Myocyte (in vitro differentiated cells): ENCODE measurements at places on chromosomes 5 and 9.

DNA sequence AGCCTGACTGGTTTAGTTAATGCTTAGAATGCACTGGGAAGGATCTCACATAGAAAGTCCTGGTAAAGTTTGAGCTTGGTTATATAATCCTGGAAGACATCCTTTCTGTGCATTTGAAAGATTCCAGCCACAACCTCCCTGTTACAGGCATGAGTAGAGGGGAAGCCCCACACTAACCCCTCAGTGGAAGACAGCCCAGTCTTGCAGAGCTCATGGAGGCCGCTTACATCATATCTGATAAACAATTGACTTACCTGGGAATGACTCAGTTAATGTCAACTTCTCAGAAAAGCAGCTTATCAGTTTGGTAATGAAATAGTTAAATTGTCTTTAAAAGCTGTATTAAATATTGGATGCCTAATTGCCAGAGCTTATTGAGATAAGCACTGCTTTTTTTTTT, 28.1 kb upstream of the PDE8B start:
- no peak for DNase-seq

DNA sequence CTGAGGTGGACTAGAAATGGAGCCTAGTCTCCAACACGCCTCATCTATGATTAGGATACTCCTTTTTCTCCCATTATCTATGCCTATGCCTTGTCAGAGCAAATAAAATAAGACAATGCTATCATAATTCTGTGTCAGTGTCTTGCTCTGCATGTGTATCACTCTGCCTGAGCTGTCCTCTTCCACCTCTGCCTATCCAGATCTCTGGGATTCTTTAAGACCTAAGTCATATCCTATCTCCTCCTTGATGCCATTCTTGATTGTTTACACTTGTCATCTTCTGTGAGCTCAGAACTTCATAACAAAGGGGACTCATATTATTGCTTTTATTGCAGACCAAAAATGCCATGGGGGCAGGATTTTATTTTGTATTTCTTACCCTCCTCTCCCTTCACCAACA, 351.2 kb upstream of the C9orf72 start:
- no peak for DNase-seq

GRCh38 chr5:151596828-151597539, 5.9 kb upstream of the FAT2 start:
- peak; percentile 90 for DNase-seq

DNA sequence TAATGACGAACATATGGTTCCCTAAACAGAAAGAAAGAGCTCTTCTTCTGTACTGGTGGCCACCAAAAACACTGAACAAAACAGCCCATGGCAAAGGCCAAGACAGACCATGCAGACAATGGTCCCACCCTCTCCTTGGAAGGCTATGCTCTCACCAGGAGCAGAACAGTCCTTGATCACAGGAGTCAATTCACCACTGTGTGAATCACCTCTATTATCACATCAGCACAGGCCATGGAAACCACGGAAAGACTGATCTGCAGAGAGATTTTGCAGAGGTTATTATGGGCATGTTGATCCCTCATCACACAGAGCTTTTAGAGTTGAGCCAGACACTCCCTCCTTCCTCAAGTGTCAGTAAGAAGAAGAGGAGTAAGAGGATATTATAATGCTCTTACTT, 134.0 kb upstream of the RASEF start:
- DNase-seq = no peak

- DNase-seq = peak; percentile 94
Measured at GRCh38 chr5:93582677-93583438, at the start of gene NR2F1. Gene NR2F1 (plus strand): TSS chr5:93583222. CDS start chr5:93585024, 1,802 bp downstream.

DNA sequence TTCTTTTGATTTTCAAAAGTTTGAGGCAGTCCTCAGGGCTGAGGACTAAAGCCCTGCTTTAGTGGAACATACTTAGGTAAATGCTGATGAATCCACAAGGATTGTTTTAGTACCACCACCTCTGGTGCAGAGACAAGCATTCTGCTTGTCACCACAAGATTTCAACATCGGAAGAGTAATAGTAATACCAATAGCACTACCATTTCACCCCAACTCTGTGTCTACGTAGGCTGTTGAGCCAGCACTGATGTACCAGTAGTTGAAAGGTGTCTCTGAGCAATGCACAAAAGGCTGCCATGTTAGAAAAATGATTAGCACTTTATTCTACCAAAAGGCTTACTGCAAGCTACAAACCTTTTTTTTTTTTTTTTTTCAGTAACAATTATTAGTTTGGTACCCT, 213.2 kb upstream of the SLC24A2 start:
- DNase-seq = no peak

- no peak for DNase-seq
Measured at GRCh38 chr5:132774406-132774805, 2.6 kb downstream of the SEPTIN8 start.

- DNase-seq = no peak
Measured at GRCh38 chr9:137973829-137974416, 96.3 kb downstream of the CACNA1B start.

GRCh38 chr5:137070521-137070920, 428.6 kb downstream of the SPOCK1 start:
- no peak for DNase-seq

DNA sequence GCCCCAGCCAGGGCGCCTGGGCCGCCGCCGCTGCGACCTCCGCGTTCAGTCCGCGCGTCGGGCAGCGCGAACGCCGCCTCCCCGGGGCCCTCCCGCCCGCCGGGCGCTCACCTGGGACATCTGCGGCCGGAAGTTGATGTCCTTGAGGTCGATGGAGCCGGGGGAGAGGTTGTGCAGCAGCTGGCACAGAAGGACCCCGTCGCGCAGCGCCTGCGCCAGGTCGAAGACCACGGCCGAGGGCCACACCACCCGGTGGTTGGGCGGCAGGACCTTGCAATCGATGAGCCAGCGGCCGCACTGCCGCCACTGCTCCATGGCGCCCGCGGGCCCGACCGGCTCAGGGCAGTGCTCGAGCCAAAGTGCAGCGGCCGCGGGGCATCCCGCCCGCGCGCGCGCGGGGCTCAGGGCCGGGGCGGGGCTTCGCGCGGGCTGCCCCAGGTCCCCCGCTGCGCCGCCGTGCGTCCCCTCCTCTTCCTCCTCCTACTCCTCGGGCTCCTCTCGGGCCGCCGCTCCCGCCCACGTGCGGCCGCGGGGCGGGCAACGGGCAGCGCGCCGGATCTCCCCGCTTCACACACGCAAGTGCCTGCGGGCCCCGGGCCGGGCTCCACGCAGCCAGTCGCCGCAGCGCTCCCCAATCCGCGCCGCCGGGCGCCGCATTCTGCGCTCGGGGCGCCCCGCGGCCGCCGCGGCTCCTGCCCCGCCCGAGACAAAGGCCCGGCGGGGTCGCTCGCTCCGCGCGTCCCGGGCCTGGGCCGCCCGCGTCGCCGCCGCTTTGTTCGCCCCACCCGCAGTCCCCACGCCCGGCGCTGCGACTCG, at the start of gene VAV2:
Gene VAV2, minus strand, starts transcription at position 361 of the 816 bp plus-strand sequence. Its CDS starts 46 bp downstream, at position 315.
- peak; percentile 52 for DNase-seq

- no peak for DNase-seq
Measured at GRCh38 chr9:127058645-127059021, 63.8 kb downstream of the ANGPTL2 start.

DNA sequence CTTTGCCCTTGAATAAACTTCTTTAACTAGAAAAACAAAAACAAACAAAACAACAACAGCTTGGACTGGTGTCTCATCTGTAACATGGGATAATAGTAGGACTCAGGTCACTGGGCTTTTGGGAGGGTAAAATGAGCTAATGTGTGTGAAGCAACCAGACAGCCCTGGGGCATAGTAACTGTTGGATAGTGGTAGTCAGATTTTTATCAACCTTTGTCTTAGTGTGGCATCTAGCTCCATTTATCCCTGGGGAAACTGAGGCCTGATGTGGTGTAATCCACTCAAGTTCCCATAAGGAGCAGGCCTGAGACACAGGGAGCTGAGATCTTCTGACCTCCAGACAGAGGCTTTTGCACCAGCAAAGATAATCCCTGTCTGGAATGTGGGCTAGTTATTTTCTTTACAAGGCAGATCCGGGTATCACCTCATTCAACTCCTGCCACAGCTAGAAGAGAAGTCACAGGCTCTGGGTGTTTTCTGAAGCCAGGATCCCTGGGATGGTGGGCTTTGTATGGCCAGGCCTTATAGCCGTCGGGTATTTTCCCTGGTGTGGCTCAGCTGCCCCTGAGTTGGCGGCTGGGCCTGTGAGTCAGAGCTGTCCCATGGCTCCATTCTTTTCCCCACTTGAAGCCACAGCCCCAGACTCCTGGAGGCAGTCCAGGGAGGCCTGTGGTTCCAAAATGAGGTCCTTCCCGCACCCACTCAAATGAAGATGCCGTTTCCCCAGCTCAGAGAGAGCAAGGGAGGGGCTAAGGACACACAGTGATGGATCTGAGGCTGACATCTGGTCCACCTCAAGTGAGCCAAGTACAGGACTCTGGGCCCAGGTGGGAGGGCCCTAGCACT, 26.1 kb upstream of the CSF1R start:
- DNase-seq = peak; percentile 95

- no peak for DNase-seq
Measured at GRCh38 chr5:85814596-85814995, 803.1 kb upstream of the COX7C start.

DNA sequence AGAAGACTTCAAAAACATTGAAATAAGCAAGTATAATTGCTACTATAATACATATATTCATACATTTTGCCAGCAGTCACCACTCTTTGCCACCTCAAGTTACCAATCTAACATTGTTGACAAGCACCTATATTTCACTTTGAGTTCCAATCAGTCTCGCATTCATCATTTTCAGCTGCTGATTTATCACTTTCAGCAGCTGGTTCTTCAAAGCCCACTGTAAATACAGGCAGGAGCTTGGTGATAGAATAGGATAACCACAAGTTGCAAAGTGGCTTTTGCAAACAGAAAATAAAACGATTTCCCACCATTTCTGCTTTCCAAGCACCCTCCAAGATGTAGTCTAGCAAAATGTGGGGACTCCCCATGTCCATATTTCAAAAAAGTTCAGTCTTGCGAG, 114.2 kb upstream of the ITGA1 start:
- no peak for DNase-seq

GRCh38 chr5:160493806-160494338, 72.2 kb downstream of the PTTG1 start:
- DNase-seq = no peak

DNA sequence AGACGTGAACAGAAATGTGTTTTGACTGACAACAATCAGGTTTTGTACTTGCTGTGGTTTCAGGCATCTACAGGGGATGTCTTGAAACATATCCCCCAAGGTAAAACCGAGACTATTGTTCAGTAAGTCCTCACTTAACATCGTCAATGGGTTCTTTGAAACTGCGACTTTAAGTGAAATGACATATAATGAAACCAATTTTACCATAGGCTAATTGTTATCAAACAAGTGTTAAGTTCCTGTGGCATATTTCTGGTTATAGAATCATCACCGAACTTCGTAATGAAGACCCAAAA, 16.4 kb upstream of the OMD start:
- no peak for DNase-seq

DNA sequence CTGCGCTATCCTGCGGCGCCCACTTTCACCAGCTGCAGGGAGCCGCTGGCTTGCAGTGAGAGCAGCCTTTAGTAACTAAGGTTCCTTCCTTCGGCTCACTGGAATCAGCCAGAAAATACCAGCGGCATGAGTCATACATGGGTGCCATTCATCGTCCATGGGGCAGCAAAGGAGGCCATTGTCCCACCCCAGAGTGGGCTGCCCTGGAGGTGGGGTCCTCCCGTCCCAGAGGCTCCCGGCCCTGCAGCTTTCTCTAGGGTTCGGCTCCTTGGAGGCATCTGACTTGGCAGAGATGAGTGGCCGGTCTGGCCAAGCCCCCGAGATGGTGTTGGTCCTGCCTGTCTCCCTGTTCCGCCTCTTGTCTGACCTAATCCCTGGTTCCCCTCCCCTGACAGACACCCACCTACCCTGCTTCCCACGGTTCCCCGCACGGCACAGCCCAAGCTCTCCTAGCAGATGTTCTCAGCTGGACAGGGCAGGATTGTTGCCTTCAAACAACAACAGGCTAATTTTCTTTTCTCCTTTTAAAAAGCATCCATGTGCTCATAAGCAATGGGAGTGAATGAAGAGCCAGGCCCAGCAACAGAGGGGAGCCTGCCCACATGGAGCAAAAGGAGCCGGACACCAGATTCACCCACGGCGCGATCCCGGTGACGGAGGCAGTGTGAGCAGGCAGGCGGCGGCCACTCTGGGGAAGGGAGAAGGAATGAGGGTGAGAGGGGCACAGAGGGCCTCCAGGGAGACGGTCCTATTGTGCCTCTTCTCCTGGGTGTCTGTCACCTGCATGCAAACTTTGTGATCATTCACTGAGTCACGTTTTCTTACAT, 97.0 kb upstream of the COL5A1 start:
- DNase-seq = peak; percentile 50

GRCh38 chr5:93601802-93602155, 18.8 kb downstream of the NR2F1 start:
- no peak for DNase-seq

DNA sequence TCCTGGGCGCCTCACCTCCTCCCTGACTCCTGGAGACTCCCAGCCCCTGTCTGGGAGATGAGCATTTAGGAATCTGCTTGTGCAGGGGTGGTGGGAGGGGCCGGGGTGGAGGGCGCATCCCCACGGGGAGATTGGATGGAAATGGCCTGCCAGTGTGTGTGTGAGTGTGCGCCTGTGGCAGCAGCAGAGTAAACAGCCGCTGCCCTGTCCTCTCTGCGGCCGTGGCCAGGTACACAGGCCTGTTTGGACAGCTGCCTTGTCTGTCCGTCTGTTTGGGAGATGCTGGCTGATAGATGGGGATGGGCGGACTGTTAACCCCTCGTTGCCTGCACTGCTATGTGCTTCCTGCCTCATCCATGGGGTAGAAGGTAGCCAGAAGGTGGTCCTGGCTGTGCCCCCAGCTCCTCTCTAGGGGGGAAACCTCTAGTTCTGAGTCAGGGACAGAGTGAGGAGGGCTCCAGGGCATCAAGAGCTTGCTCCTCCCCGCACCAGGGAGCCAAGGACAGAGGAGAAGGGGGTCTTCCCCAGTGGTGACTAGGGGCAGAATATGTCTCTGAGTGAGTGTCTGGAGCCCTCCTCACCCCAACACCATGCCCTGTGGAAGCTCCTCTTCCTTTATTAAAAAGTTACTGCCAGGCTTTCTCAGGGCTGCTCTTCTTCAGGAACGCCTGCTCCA, 60.1 kb downstream of the LMX1B start:
- peak; percentile 45 for DNase-seq

- DNase-seq = no peak
Measured at GRCh38 chr9:110911659-110912418, 126.4 kb downstream of the LPAR1 start.

GRCh38 chr9:133109931-133110650, 10.9 kb downstream of the RALGDS start:
- DNase-seq = no peak

GRCh38 chr5:132427281-132428146, 58.0 kb downstream of the SLC22A5 start:
- peak; percentile 68 for DNase-seq

GRCh38 chr9:18141681-18142080, 332.3 kb upstream of the ADAMTSL1 start:
- no peak for DNase-seq

GRCh38 chr5:149733129-149733900, 3.2 kb downstream of the PPARGC1B start:
- DNase-seq = peak; percentile 85

DNA sequence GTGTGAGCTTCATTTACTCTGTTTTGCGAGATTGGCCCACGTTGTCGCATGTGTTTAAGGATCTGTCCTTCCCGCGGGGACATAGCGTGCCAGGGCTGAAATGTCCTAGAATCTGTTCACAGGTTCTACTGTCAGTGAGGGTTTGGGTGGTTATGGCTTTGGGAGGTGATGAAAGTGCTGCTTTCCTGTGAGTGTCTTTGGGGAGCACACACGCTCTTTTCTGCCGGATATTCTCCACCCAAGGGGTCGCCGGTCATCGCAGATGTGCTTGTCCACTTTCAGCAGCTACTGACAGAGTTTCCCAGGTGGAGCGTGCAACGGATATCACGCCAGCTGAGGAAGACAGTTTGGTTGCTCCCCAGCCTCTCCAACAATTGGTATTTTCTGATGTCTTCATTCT, 32.1 kb downstream of the PROP1 start:
- DNase-seq = no peak
